ENCODE measurements at places on chromosomes 2 and 18.

DNA sequence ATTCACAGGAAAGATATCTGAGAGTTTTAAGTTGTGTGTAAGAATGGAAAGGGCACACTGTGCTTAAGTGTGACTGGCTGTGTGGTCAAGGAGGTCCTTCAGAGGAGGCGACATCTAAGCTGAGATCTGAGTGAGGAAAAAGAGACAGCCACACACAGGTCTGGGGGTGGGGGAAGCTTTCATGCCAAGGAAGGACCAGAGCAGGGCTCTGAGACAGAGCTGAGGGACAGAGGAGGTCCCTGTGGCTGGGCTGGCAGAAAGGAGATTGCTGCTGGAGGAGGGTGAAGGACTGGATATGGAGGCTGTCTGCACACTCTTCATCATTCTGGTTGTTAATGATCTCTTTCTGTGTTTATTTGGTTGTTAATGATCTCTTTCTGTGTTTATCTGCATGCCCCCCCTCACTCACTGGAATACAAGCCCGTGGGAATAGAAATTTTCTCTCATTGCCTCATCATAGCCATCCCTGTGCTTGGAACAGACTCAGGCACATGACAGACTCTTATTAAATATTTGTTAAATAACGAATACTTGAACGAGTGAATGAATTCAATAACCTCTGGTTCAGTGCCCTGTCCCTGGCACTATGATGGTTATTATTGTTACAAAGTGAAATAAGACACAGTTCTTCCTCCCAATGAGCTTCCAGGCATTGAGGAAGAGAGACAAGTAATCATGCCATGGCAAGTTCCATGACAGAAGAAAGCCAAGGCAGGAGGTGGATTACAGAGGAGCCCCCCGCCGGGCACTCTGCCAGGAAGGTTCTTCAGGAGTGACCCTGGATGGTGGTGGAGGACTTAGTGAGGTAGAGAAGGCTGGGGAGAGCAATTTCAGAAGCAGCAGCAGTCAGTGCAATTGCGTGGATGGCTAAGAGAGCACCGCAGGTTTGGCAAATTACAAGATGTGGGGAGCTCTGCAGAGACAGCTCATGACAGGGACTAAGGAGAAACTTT lies 399.4 kb upstream of the HS6ST1 start:
- DNase-seq: no peak

- no peak for DNase-seq
Measured at GRCh38 chr2:121333834-121334558, 49.0 kb upstream of the TFCP2L1 start.

GRCh38 chr2:133389569-133389968 lies 178.7 kb downstream of the NCKAP5 start:
- DNase-seq: no peak

DNA sequence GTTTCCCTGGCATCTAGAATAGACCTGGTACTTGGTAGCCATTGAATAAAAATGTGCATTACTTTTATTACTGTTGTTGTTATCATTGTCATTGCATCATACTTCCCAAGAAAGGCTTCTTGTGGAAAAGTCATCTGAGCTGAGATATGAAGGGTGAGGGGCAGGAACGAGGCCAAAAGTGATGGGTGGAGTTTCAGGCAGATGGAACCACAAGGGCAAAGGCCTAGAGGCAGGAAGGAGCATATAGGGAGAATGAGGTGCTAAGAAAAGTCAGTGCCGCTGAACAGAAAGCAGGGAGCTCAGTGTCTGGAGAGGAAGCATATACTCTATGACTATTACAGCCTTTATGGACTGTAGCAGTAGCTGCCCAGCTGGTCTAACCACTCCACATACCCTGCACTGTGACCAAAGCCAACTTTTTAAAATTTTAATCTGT lies 219.3 kb downstream of the SPP2 start:
- no peak for DNase-seq

DNA sequence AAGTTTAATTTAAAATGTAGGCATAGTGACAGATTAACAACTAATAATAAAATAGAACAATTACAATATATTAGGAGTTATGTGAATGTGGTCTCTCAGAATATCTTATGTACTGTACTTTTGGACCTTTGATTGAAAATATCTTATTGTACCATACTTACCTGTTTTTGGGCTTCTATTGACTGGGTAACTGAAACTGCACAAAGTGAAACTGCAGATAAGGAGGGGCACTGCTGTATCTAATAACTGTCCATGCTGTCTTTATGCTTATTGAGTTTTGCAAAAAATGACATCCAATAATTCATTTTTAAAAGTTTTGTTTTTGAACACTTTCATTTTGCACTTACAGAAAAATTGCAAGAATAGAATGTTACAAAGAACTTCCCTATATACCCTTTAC lies 19.9 kb downstream of the BIRC6 start:
- DNase-seq: no peak

DNA sequence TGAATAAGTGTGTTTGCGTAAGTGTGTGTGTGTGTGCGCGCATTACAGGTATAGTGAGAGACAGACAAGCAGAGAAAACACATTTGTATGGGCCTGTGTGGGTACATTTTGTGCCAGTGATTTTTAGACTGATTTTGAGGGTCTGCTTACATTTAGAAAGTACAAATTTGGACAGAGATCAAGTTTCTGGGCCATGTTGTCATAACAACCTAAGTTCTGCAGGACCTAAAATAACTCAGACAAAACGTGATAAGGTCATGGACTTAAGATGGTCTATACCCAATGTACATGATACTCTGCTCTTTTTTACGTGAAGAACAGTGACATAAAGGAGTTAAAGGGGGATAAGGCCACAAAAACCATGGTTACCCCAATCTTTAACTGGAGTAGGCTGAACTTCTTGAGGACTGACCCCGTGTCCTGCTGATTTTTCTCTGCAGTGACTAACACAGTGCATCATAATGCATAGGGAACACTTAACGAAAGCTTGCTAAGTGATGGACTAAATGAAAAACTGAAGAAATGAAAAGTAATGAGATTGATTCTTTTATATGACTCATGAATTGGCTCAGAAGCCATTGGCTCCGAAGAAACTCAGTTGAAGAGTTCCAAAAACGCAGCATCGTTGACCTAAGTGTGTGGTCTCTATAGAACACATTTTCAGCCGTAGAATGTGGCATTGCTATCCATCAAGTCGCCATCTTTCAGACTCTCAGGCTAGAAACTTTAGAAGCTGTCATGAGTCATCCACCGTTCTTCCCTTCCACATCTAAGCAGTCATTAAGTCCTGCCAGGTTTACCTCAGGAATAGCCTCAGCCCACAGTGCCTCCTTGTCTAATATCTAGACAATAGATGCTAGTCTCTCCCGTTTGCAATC lies 61.6 kb upstream of the NCOA1 start:
- no peak for DNase-seq

GRCh38 chr2:233487748-233488345 lies 78.7 kb downstream of the USP40 start:
- DNase-seq: no peak

DNA sequence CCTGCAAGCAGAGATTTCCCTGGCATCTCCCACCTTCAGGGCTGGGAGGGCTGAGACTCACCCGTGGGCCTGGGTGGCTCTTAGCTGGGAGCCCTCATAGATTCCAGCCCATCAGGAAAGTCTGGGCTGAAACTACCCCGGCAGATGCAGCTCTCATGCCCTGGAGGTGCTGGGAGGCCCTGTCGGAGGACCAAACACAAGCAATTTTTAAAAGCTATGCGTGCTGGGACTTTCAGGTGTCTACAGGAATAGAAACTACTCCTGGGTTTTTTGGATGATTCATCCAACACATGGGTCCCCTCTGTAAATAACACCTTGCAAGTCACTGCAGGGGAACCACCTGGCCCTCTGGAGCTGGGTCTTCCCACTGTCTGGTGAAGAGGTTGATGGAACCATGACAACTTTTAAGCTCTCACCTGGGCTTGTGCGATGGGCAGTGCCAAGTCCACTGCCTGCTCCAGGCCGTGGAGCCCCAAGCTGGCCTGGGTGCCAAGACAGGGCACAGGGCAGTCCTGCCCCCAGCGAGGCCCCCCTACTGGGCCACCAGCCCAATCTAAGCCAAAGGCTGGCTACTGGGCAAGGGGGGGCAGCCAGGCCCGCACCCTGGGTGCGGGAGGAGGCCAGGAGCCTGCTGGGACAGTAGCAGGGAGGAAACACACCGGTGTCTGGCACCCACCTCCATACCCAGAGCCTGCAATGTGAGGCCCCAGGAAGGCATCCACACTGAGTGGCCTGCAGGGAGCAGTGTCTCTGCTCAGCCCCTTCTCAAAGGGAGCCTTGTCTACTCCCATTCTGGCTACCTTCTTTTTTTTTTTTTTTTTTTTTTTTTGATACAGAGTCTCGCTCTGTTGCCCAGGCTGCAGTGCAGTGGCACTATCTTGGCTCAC lies 1.1 kb upstream of the GPR55 start:
- peak; percentile 58 for DNase-seq

DNA sequence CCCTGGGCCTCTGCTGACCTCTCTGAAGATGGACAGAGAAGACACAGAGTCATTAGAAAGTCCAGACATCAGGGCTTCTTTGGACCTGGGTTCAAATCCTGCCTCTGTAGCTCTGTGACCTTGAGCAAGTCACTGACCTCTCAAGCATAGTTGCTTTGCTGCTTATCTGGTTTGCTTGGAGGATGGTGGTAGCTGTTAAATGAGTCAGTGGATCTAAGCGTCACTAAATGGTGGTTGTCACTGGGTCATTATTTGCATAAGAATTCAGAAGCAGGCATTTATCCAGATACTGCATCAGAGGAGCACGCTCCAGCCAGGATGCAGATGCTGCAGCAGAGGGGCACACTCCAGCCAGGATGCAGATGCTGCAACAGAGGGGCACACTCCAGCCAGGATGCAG lies 229.2 kb downstream of the GLI2 start:
- DNase-seq: no peak

DNA sequence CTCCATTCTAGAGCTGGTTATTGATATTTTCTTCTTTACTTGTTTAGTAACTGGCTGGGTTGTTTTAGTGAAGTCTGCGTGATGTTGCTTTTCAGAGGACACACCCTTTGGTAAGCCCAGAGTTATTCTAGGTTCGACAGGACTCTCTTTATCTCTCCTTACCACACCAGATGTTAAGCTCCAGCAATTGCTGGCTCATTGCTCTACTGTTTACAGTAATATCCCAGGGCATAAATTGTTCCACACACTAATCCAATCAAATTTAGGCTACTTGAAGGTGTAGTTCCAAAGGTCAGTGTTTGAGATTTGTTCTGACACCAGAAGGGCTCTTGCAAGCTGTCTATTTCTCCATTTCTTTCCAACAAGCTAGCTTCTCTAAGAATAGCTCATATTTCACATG lies 506.6 kb downstream of the NR4A2 start:
- no peak for DNase-seq

DNA sequence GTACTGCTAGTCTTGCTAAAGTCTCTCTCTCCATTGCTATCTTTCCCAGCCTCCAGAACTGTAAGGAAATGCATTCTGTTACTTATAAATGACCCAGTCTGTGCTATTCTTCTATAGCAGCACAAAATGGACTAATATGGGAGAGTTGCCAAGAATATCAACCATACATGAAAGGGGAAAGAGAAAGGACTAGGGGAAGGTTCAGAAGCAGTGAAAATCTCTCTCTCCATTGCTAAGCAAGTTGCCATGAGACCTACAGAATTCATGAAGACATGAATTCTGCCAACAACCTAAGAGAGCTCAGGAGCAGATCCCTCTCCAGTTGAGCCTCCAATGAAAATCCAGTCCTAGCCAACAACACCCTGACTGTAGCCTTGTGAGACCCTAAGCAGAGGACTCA lies 3.6 kb upstream of the TRABD2A start:
- no peak for DNase-seq

DNA sequence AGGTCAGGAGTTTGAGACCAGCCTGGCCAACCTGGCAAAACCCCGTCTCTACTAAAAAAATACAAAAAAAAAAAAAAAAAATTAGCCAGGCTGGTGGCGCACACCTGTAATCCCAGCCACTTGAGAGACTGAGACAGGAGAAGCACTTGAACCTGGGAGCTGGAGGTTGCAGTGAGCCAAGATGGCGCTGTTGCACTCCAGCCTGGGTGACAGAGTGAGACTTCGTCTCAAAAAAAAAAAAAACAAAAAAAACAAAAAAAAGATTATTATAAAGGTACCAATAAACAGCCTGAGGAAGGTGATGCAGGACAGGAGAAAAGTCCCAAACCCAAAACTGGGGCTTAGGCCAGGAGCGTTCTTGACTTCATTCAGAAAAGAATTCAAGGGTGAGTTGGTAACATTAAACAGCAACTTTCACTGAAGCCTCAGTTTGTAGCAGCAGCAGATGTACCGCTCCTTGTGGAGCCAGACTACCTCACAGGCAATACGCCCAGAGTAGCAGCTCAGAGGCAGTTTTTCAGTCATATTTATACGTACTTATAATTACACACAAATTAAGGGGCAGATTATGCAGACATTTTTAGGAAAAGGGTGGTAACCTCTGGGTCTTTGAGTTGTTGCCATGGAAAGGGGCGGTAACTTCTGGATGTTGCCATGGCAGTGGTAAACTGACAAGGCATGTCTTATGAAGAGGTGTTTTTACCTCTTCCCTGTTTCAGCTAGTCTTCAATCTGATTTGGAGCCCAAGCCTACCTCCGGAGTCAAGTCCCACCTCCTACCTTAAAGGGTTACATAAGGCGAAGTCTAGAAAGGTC lies 1596.6 kb upstream of the CELF4 start:
- DNase-seq: no peak

- no peak for DNase-seq
Measured at GRCh38 chr2:152825834-152826233, 107.4 kb downstream of the ARL6IP6 start.

DNA sequence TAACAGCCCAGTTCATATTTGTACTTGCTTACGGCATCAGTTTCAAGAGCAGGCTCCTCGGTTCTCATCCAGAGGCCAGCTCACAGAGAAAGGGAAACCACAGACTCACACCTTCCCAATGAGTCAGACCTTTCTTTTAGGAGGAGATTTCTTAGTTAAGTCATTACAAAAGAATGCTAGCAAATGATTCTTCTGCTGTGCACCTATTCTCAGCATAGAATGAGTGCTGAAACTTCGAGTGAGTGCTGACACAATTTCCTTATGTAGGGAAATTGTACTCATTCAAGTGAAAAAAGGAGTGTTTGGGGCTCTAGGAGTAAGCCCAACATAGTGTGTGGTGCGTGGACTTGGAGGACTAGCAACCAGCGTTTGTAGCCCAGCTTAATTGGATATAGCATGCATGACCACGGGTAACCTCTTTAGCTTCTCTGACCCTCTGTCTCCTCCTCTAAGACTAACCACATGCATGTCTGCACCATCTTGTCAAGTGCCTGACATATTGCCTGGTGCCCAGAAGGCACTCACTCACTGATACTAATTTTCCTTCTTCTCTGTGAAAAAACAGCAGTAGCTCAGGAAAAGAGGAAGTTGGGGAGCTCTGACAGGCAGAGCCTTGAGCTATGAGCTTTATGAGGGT lies 87.0 kb downstream of the ALPK2 start:
- peak; percentile 65 for DNase-seq

- no peak for DNase-seq
Measured at GRCh38 chr2:172323861-172324597, 103.4 kb upstream of the ITGA6 start.

DNA sequence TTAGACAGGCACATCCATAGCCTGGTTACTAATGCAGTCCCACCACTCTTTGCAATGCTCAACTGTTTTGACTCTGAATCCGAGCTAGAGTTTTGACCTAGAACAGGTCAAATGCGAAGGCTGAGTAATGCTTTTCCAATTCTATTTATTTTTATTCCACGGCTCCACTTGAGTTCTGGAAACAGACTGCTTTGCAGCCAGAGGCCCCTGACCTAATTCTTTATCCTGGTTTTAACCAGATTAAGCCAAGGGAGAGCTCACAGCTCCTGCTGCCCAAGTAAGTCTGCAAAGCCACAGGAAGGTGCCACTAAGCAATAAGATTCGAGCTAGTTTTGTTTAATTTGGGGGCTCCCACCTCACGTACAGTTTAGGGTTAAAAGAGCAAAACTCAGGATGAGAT lies 51.4 kb downstream of the MREG start:
- DNase-seq: no peak

GRCh38 chr2:192030289-192030688 lies 164.4 kb downstream of the TMEFF2 start:
- no peak for DNase-seq

Measured in activated naive CD4-positive, alpha-beta T cell treated with Interleukin-2 at 50 U/mL for 16 hours (primary cell).